ENCODE measurements at places on chromosomes 7 and 10.

GRCh38 chr10:36621346-36621745 lies 504.1 kb upstream of the ANKRD30A start:
- no peak for DNase-seq

DNA sequence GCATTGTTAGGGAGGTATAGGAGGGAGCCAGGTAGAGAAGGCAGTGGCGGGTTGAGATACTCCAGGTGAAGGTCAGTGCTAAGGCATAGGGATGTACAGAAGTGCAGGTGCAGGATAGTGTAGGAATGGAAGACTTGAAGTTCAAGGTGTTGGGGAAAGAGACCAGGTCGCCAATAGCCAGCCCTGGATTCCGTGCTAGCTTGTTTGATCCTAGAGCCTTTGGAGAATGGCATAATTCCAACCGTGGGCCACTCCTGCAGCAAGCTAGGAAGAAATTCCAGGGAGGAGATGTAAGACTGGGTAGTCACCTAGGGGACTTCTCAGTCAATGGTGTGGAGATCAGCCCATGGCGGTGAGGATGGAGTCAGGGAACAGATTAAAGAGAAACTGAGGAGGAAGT lies 272.7 kb downstream of the RPS24 start:
- no peak for DNase-seq

DNA sequence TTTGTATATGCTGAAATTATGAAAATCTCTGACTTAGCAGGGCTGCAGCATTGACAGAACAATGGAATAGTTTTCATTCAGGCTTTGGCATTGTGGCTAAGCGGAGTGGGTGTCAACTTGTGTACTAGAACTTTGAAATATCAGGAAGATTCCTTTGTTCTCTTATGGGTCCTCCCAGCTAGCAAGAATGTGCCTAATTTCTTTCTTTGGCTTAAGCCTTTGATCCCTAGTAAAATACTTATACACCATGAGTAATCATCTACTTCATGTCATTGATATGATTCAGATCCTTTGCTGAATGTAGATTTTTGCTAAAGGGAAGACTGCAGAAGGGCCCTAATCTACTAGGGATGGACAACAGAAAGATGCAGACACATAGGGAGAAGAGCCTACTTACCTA lies 6.2 kb downstream of the AVL9 start:
- DNase-seq, result no peak

DNA sequence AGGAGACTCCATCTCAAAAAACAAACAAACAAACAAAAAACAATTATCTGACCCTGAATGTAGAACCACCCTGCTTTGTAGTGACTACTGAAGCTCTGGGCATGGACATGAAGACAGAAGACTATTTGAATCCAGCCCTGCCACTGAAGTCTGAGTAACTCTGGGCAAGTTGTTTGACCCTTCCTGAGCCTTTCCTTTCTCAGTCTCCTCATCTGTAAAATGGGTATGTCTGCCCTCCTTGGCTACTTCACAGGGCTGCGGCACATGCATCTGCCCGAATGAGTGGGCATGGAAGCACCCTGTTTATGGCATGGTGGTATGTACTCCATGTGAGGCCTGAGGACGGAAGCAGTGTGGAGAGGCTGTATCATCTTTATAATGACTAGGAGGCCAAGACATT lies 22.2 kb upstream of the MALSU1 start:
- DNase-seq, result no peak

DNA sequence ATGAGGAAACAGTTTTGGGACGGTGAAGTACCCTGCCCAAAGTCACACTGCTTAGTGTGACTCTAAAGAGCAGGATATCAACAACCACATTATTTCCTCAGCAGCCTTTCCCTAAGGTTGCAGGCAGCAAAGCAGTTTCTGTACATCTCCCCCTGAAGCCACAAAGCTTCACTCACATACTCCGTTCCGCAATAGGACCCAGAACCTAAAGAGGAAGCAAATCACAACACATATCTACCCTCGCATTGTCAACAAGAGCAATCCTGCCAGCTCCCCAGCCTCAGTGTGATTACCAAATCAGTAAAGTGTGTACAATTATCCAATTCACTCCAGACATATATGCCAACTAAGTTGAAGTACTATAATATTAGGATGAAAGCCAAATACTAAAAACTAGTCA lies 30.8 kb downstream of the VAX1 start:
- DNase-seq, result no peak

GRCh38 chr7:4931943-4932342 lies 27.0 kb downstream of the MMD2 start:
- DNase-seq, result no peak

- no peak for DNase-seq
These were observed 26.7 kb downstream of the TBC1D12 start for GRCh38 chr10:94428766-94429707.

DNA sequence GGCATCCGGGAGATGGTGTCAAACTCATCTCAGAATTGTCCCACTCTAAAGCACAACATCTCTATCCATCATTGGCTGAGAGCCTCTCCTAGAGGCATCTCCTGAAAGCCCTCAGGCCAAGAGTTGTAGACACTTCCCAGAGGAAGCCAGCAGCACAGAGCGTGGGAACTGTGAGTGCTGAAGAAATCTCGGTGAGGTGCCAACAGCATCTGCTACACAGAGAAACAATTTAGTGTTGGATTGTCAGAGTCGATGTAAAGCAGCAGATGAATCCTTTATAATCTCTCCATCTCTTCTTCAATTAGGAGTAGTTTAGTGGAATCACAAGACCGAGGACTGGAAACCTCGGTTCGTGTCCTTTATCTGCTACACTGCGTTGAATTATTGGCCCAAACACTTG lies 172.2 kb downstream of the C7orf25 start:
- DNase-seq, result no peak

- DNase-seq, result no peak
These were observed 108.6 kb downstream of the TMEM130 start for GRCh38 chr7:98761225-98761624.

GRCh38 chr7:85897967-85898366 lies 711.1 kb upstream of the SEMA3D start:
- DNase-seq, result no peak

- no peak for DNase-seq
These were observed 182.9 kb downstream of the MYOF start for GRCh38 chr10:93299195-93299594.

DNA sequence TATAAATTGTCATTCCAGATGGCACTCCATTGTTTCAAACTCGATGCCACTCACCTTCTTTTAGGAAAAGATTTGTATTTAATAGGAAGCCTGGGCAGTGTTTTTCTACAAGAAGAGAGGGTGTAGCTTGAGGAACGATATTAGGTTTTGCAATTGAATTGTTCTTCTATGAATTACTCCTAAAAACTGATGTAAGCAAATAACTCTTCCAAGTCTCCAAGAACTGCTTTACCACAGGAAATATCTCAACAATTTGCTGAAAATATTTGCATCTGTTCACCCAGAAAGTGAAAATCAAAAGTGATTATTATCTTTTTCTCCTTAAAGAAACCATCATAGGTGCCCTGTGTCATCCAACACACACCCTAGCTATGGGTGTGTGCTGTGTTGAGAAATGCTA lies 261.3 kb upstream of the MEOX2 start:
- no peak for DNase-seq

GRCh38 chr7:76165973-76166403 lies 35.7 kb upstream of the SRRM3 start:
- no peak for DNase-seq

- no peak for DNase-seq
These were observed 127.8 kb downstream of the RNF216 start for GRCh38 chr7:5653661-5654060.

All from omental fat pad (tissue), 4 donors.